ENCODE measurements at places on chromosomes 12 and 14.

- no peak for DNase-seq
Observed at GRCh38 chr12:94418517-94418916, 41.1 kb downstream of the CEP83 start.

DNA sequence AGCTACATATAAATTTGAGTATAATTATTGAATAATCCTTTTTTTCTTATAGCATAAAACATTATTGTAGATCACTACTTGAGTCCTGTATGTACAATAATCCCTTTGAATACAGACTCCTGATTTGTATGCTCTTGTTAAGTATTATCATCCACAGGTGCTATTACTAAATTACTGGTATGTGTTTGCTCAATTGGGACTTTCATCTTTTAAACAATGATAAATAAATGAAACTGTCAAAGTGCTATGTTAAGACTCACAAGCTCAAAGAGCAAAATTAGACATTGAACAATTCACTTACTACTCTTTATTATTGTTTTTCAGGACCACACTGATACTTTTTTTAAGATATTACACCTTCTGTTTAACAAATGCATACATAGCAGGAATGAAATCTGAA is 17.8 kb downstream of the MIA2 start:
- no peak for DNase-seq

- DNase-seq = no peak
Observed at GRCh38 chr12:28027947-28028724, 55.6 kb upstream of the PTHLH start.

DNA sequence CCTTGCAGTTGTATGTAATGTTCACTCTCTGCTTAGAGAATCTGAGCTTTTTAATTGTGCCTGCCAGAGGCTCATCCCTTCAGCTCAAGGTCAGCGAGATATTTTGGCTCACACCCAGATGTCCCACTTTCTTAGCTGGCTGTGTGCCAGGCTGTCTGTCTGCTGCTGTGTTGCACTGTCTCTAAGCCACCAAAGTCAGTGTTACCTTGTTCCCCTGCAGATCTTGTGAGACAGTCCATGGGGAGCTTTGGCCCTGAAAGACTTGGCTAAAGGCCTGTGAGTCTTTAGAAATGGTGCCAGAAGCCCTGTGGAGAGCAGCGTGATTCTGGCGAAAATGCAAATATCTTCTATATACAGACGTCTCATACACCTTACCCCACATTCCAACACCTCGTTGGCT is 293.7 kb downstream of the TTC6 start:
- no peak for DNase-seq

DNA sequence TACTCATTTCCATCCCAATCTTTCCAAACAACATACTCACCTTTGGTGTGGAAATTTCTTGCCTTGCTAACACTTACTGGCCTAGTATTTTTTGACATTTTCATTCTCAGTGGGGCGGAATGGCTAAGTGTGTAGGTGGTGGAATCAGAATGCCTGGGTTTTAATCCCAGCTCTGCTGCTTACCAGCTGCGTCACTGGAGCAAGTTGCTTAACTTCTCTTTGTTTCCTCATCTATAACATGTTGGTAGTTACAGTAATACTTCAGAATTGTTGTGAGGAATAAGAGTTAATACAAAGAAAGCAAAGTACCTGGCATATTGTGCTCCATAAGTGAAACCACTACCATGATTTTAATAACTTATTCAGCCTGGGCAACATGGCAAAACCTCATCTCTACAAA is 3.0 kb upstream of the FAM177A1 start:
- DNase-seq = no peak

DNA sequence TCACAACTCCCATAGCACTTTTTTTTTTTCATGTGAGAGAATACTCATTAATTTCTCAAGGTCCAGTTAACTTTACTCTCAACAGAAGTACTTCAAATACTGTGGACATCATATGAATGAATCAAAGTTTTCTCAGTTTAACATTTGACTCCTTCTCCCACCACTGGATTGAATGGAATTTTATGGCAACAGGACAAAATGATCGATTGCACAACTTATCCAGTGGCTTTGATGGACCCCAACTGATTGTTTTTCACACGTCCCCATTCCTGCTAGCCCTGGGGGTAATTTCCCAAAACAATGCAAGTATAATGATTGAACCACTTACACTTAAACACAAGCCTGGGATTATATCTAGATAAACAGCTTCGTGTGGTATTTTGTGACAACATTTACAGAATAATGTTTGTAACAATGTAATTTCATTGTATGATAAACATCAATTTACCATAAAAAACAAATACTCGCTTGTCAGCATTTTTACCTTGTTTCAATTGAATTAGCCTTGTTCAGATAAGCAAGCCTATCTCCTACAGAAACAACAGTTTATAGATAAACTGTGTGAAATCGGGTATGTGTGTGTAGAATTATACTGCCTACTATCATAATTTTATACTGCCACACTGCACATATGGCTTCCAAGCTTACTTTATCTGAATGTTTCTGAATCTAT is 60.9 kb downstream of the SOX5 start:
- no peak for DNase-seq

GRCh38 chr12:95796225-95796981 is 5.8 kb upstream of the NTN4 start:
- no peak for DNase-seq

DNA sequence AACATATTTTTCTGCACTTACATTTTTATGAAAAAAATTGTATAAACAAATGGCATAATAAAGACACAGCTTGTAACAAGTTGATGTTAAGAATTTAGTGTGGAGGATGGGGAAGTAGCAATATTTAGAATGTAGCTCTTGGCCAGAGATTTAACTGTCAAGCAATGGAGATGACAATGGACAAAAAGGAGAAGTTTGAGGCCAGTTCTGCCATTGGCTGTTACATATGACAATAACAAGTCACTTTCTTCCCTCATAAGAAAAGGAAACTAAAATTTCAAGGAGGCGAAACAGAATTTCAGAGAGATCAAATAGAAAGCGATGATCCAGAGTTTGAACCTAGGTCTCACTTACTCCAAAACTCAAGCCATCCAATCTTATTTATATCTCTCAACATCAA is 122.8 kb upstream of the CCDC175 start:
- no peak for DNase-seq

DNA sequence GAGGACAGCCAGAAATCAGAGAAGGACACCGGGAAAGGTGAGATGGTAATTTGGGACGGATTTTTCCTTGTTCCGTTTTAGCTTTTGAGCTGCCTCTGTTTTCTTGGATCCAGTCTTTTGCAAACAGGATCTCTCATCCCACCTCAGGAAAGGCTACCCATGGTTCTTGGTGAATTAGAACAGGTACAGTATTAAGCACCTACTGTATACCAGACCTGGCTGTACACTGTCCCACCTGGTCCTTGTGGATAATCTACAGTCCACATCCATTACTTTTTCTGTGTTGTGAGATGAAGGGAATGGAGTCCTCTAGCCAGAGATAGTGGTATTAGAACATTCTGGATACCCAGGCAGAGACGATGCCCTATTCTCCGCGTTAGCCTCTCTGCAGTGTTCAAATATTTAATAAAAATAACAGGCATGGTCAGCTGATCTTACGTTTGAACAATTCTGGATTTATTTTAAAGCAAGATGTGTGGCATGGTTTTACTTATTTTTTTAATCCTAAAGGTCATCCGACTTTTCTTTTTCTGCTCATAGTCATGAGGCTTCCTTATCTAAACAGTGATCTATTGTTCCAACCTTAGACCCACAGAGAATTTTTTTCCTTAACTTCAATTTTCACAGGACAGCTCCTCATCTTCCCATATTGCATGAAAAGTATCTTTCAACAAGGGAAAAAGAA is 18.8 kb downstream of the PLXNC1 start:
- DNase-seq = no peak

- DNase-seq = no peak
Observed at GRCh38 chr12:6281081-6281809, 29.2 kb upstream of the PLEKHG6 start.

DNA sequence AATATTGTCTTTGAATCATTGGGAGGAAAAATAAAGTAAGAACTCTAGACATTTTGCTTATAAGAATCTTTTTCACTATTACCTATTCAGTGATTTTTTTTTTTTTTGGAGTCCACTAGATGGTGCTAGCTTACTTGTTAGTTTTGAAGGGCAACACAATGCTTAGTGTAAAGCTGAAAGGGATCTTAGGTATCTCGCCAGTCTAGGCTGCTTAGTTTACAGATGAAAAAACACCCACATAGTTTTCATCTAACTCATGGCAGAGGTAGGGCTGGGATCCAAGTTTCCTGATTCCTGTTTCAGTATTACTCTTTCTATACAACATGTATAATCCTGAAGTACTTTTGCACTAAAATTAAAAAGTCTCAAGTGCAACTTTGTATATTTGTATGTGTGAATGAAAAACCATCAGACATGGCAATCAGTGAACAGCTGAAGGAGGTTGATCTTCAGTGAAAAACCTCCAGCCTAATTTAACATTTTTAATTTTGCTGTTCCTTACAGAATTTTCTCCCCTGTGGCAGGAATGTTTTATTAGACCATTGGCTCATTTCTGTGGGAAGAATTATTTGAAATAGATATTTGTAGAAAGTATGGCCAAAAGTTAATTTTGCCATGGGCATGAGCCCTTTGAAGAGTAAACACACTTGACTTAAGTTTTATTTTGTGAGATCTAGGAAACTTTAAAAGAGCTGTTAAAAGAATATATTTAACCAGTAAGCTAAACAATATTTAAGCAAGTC is 40.7 kb downstream of the LRRIQ1 start:
- no peak for DNase-seq

- DNase-seq = no peak
Observed at GRCh38 chr14:65396082-65396910, 16.2 kb upstream of the FUT8 start.

GRCh38 chr12:121748218-121748570 is 35.6 kb downstream of the TMEM120B start:
- no peak for DNase-seq

DNA sequence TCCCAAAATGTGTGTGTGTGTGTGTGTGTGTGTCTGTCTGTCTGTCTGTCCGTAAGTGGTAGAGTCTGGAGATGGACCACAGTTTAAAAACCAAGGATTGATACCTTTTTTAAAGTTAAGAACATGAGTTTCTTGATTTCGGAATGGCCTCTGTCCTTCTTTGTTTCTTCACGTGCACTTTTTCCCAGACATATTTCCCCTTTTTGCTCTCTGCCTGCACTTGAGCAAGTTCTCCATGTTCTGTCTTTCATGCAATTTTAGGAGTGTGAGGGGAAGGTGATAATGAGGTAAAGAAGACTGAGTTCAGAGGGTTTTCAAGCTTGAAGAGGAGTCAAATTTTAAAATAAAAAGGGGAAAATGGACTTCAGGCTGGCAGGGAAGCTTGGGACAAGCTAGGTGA is 12.7 kb downstream of the OLR1 start:
- DNase-seq = no peak

DNA sequence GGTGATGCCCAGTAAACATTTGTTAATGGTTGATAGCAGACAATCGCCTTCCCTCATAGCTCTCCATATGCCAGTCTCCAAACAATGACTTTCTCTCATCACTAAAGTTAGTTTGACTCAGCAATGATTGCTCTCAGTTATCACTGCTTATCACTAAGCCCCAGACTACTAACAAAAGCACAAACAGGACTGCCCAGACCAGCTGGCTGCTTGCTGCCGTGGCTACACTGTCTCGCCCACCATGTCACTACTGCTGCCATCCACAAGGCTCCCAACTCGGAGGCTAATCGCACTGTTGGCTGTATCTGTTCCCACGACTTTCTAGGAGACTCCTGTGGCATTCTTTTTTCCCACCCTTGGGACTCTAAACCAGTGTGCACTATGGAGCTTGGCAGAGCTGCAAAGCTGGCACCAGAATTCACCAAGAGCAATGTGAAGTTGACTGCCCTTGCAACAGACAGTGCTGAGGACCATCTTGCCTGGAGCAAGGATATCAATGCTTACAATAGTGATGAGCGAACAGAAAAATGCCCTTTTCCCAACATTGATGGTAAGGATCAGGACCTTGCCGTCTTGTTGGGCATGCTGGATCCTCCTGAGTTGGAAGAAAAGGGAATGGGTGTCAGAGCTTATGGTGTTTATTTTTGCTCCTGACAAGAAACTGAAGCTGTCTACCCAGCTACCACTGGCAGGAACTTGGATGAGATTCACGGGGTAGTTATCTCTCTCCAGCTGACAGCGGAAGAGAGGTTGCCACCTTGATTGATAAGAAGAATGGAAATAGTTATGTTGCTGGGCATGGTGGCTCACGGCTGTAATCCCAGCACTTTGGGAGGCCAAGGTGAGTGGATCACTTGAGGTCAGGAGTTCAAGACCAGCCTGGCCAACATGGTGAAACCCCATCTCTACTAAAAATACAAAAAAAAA is 27.1 kb upstream of the NR2C1 start:
- no peak for DNase-seq

DNA sequence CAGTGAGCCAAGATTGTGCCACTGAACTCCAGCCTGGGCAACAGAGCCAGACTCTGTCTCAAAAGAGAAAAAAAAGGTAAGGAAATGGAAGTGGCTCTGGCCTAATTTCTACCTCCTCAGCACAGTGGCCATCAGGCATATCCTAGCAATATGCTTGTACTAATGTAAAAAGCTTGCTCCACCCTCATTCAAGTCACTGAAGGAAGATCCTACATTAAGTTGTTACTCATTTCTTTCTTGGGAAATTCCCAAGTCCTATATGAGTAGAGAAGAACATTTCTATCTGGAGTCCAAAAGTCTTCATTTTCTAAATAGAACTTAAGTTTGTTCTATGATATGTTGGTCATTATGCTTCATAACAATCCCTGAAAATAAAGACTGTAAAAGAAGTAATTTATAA is 67.3 kb upstream of the HOXC13 start:
- DNase-seq = no peak

DNA sequence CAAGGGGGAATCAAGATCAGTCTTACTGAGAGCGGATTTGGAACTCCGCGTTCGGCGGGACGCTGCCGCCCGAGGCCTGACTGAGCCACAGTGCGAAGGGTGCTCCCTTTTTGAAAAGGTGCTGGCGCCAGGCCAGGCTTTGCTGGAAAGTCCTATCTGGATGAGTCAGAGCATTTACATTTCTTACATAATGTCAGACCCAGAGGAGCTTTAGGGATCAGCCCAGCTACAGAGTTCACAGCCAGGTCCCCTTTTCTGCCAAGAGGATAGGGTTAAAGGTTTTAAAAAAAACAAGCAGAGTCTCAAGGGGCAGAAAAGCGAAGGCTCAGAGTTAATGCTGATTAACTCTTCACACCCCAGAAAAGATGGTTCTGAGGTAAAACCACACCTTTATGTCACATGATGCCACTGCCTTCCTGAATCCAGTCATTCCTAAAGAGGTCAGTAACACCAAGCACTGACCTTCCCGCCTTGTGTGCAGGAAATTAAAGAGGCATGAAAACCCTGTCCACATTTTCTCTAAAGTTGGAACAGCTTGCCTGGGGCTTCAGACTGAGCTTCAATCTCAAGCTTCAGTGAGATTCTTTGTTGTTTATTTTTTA is 11.7 kb upstream of the FBXL14 start:
- DNase-seq = peak; percentile 95

- no peak for DNase-seq
Observed at GRCh38 chr12:131164096-131164872, 210.6 kb downstream of the ADGRD1 start.

GRCh38 chr14:103501921-103502669 is 20.5 kb downstream of the CKB start:
- peak; percentile 22 for DNase-seq

- no peak for DNase-seq
Observed at GRCh38 chr14:26206640-26207039, 391.2 kb downstream of the NOVA1 start.

All from suprapubic skin (tissue), 4 donors.